Activated T-cell treated with anti-CD3 and anti-CD28 coated beads for 48 hours (primary cell): ENCODE measurements at places on chromosomes 16 and 17.

DNA sequence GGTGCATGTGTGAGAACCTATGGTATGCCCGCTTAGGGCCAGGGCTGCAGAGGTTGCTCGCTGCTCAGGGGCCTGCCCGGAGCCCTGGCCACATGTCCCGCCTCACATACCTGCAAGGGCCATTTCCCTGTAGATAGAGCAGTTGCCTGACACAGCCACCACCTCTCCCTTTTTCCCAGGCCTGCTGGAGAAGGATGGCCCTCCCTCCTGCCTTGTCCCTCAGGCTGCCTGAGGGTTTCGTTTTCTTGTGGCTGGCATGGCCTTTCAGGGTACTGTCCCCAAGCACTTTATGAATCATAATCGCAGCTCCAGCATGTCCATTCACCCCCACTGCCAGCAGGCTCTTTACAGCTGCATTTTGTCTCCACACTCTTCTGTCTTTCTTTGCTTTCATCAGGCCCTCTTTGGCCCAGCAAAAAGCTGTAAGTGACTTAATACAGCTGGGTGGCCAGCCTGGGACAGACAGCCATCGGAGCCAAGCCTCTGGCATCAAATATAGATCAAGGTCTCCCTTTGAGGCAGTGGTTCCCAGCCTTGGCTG lies 65.7 kb downstream of the MPRIP start:
- no peak for DNase-seq

DNA sequence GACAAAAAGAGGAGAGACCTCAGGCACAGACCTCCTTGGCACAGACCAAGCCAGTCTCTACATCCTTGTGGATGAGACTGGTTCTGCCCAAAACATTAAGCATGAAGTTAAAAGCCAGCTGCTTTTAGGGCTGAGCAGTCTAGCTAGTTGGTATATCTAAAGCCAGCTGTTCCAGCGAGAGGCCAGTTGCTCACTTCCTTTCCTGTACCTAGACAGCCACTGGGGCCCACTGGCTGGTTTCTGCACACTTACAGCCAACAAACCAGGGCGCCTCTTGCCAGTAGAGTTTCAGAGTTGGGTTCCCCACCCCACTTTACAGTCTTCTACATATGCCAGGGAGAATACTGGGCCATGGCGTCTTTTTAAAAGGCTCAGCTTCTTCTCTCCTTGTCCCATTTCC lies 242.4 kb downstream of the ZFHX3 start:
- no peak for DNase-seq

GRCh38 chr16:85657267-85657650 lies 31.5 kb downstream of the GINS2 start:
- DNase-seq = no peak

- no peak for DNase-seq
These were observed 57.0 kb downstream of the RAI1 start for GRCh38 chr17:17737961-17738894.
